ENCODE measurements at places on chromosomes 4 and X.

GRCh38 chr4:47510506-47511143 lies 25.6 kb downstream of the ATP10D start:
- DNase-seq: no peak

DNA sequence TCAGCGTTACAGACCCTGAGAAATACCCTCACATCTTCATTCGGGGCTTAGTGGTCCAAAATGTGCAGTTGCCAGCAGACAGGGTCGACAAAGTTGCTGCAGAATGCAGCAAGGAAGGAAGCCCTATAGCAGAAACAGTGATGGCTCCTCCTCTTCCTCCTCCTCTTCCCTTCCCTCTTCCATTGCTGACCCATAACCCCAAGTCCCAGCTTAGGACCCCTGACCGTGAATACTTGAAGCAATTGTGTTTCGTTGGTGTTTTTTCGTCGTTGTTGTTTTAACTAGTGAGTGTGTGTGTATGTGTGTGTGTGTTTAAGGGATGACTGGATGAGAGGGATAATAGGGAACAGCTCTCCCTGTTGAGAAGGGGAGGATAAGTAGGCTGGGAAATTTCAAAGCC lies 69.5 kb downstream of the SLAIN2 start:
- no peak for DNase-seq

- no peak for DNase-seq
Measured at GRCh38 chr4:147834480-147834879, 102.6 kb downstream of the ARHGAP10 start.

GRCh38 chr4:70895811-70896491 lies 6.2 kb upstream of the MOB1B start:
- DNase-seq: no peak

GRCh38 chr4:41060352-41061334 lies 153.7 kb downstream of the APBB2 start:
- DNase-seq: no peak

DNA sequence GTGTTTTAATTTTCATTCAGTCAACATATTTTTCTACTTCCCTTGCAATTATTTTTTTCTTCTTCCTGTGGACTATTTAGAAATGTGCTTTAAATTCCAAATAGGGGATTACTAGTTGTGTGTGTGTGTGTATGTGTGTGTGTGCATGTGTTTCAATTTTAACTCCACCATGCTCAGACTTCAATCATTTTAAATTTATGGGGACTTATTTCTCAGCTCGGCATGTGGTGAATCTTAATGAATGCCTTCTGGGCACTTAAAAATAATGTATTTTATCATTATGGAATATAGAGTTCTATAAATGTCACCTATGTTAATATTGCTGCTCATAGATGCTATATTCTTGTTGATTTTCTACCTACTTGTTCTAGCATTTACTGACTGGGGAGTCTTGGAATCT lies 465.6 kb upstream of the PRKX start:
- no peak for DNase-seq

DNA sequence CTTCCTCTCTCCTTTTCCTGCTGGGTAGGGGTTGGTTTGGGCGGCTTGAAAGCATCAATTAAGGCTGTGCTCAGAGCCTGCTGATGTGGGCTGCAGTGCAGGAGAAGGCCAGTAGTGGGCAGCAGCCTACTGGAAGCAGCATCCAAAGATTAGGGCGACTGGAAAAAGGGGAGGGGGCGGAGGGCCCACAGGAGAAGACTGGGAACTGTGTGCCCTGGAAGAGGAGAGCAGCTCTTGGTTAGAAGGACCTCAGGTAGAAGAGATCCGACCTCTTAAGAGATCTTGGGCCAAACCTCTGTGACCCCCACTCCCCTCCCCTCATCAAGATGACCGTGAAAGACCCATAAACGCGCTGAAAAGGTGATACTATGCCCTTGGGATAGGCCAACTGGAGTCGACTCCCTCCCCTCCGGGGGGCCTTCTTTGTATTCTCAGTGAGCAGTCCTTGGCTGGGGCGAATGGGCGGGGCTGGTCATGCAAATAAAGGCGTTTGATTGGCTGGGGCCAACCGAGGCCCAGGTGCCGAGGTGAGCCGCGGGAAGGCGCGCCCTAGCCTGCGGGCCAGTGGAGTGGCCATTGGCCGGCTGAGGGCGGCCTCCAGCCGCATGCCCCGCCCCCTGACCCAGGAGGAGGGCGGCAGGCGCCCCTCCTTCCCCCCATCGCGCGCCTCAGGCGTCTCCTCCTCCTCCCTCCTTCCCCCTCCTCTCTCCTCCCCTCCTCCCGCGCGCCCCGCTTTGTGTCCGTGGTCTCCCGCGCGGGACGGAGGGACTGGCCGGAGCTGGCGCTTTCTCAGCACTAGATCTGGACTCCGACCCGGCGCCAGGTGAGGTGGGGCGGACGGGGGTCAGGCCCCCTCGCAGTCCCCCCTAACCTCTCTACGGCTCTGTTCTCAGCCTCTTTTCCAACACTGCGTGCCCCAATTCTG lies 10.1 kb downstream of the DLG3 start:
- DNase-seq: peak; percentile 81

DNA sequence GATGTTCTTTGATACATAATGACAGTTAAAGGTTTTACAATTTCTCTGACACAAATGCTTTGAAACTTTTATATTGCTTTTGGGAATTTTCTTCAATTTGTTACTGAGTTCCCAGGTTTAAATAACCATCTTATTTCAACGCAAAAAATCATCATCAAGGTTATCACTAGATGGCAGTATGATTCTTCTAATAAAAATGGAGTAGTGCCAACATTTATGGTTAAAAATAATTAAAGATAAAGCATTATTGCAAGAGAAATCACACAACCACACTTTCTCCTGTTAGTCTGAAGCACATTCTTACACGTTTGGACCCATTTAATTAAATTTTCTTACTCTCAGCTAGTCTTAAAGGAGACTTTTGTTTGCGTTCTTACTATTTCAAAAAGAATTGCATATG lies 611.3 kb upstream of the CPXCR1 start:
- no peak for DNase-seq

GRCh38 chrX:113019958-113020357 lies 179.3 kb upstream of the AMOT start:
- DNase-seq: no peak

GRCh38 chr4:147981305-147981704 lies 249.4 kb downstream of the ARHGAP10 start:
- DNase-seq: no peak

DNA sequence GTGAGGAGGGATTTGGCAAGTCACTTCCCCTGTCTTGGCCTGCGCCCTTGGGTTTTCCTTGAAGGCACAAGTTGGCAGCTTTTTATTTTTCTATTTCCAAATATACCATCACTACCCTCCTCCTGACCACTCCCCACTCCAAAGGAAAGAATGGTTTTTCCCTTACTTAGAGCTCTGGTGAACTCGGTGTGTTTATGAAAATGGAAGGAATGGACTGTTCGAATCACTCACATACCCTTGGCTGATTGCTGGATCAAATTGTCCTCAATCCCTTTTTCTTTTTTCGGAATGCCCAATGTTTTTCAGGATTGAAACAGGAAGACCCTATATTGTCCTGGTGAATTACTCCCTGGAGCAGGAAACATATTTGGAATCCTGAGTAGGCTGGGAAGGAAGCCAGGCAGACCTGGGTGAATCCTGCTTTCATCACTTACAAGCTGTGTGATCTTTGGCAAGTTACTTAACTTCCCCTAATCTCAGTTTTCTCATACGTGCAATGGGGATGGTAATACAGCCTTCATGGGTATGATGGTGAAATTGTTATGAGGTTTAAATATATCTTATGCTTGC lies 70.7 kb downstream of the RTL5 start:
- no peak for DNase-seq

- no peak for DNase-seq
Measured at GRCh38 chrX:153631907-153632594, 15.0 kb upstream of the DUSP9 start.

DNA sequence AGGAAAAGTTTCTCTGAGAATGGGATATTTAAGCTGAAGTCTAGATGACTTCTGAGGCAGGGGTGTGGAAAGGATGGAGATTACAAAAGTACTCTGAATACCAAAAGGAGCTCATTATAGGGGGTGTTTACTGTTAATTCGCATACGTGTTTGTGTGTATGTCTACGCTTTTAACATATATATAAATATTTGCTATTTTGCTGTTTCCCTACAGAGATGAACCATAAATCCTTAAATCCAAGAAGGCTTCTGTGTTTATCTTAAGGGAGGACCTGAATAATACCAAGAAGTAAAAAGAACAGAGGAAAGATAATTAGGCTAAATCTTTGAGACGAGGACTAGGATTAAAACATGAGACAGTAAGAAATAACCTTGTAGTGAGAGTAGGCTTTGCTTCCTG lies 166.0 kb downstream of the ARAP2 start:
- DNase-seq: no peak

DNA sequence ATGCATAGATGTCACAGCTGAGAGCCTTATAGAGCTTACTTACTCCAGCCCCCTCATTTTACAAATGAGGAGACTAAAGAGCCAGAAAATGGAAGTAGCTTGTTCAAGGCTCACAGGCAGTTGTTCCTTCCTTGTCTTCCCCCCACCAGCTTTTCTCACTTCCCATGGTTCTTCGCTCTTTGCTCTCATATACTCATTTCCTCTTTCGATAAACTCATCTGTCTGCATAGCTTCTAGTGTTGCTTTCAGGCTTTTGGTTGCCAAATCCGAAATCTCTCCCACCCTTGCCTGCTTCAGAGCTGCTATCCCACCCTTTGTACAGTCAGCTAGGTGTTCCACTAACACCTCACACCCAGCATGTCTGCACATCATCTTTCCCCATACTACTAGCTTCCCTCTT lies 25.0 kb upstream of the GJB1 start:
- no peak for DNase-seq

GRCh38 chrX:154731184-154731583 lies 19.7 kb downstream of the GAB3 start:
- DNase-seq: no peak

DNA sequence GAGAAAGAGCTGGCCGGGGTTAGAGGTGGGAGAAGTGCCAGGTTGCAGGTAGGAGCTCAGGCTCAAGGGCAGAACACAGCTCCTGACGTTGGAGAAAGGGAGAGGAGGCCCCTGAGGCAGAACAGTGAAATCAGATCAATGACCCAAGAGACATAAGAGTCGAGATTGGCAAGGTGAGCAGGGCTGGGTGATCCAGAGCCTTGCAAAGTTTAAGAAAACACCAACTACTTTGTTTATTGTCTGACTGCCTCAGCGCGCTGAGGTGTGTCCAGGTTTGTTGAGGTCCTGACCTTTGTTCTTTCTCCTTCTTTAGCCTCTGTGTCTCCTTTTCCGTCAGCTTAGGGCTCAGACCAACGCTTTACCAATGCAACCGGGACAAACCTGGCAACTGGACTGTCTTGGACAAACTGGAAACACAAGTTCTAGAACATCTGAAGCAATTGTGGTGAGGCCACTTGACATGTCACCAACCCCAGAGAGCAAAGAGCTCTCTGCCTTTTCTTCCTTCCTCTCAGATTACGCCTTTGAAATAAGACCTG lies 28.3 kb downstream of the CHRNA9 start:
- no peak for DNase-seq

DNA sequence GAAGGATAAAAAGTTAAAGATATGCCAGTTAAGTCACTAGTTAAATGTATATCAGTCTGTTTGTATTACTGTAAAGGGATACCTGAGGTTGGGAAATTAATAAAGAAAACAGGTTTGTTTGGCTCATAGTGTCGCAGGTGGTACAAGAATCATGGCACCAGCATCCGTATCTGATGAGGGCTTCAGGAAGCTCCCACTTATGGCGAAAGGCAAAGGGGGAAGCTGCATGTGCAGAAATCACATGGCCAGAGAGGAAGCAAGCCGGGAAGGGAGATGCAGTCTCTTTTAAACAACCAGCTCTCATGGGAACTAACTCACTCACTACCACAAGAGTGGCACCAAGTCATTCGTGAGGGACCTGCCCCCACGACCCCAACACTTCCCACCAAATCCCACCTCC lies 91.9 kb upstream of the SH3RF1 start:
- DNase-seq: no peak

DNA sequence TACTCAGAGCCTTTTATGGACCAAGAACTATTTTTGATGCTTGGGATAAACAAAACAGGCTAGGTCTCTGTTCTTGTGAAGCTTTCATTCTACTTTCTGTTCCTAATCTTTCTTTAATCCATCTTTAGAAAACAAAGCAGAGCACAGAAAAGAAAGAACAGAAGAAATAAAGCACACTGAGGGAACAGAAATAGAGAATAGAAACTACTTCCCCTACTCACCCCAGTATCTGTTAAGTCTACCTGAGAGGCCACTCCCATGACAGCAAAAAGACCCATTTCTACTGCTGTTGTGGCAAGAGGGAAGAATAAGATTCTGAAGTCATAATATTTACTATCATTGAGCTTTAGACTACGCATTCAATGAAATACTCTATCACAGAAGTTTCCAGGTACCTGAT lies 9.2 kb downstream of the RFC1 start:
- DNase-seq: no peak

DNA sequence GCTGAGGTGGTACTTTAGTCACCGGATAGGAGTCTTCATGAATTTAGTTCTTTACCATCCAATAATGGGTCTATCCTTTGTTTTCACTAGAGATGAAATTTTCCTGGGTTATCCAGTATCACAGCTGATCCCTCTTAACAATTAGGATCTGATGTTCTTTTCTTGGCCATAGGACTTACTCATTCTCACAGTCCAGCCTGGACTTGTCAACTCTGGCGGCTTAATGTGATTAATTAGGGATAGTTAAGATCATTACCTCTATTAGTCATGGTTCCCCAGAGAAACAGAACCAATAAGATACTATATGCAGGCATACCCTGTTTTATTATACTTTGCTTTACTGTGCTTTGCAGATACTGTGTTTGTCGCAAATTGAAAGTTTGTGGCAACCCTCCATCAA lies 272.7 kb upstream of the FAT4 start:
- no peak for DNase-seq

- DNase-seq: no peak
Measured at GRCh38 chr4:105472871-105473323, 965 bp downstream of the PPA2 start.

- no peak for DNase-seq
Measured at GRCh38 chr4:11214281-11214680, 214.4 kb downstream of the HS3ST1 start.

DNA sequence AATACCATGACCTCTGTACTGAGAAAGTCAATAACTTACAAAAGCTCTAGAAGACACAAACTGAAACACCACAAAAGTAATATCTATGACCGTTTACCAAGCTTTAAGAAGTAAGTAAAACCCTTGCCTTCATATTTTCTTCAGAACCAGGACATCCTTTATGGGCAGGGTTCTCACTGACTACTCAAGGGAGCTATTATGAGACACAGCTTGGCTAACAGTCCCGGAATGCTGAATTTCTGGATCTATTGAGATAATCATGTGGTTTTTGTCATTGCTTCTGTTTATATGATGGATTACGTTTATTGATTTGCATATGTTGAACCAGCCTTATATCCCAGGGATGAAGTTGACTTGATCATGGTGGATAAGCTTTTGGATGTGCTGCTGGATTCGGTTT lies 19.9 kb upstream of the CDS1 start:
- DNase-seq: no peak

GRCh38 chr4:92488496-92488895 lies 184.7 kb downstream of the GRID2 start:
- no peak for DNase-seq

- no peak for DNase-seq
Measured at GRCh38 chr4:102786279-102786678, 25.5 kb upstream of the MANBA start.
